ENCODE measurements at places on chromosomes 4 and X.
A peak's percentile ranks its signal among the peaks of the same experiment; 100 is the strongest.

DNA sequence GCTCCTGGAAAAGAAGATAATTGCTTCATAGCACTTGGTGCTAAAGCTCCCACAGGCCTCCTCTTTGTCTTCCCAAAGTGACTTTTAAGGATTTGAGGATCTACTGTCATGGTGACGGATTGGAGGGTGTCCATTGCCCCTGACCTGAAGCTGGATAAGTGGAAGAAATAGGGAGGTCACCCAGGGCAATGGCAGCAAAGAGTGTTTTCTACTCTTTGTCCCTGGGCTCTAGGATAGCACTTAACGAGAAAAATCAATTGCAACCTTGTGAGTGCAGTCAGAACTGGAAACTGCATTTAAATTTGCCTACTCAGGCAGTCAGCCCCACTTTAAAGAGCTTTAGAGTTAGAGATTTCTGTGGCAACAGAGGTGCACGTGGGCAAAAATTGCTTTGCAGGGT is 43.7 kb upstream of the XK start:
- no peak for DNase-seq

- DNase-seq, result no peak
These were observed 22.2 kb upstream of the KLF3 start for GRCh38 chr4:38641811-38642210.

DNA sequence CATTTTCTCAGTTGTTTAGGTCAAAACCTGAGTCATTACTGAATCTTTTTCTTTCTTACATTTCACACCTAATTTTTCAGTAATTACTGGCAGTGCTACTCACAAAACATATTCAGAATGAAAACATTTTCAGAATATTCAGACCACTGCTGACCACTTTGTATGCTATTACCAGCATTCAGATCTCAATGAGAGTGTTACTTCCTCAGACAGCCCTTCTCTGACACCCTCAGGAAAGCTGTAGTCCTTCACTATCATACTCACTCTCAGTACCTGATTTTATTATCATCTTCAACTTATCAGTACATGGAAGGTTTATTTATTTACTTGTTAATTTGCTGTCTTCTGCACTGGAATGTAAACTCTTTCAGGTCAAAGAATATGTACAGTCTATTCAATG is 12.3 kb upstream of the ALB start:
- no peak for DNase-seq

DNA sequence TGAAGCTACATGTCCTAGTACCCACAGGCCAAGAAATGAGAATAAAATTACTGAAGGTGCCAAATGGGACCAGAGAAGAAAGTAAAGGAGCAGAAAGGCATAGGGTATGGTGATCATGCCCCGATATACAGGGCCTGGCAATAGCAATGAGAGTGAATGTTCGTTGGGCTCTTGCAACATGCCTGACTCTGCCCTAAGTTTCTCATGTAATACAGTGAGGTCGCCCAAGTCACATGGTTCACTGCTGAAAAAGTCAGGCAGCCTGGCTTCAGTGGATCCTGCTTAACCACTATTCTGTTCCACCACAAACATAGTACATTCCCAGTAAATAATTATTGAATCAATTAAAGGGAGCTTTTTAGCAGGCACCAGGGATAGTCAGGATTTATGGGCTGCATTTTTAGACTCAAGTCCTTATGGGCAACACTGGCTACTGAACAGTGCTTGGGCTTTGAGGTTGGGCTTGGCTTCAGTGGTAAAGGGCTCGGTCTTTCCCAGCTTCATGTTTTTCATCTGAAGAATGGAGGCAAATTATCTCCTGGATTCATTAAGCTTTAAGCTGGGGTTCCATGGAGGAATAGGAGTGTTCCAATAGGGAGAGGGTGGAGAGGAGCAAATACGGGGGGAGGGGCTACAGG is 67.1 kb upstream of the ZNF518B start:
- no peak for DNase-seq

DNA sequence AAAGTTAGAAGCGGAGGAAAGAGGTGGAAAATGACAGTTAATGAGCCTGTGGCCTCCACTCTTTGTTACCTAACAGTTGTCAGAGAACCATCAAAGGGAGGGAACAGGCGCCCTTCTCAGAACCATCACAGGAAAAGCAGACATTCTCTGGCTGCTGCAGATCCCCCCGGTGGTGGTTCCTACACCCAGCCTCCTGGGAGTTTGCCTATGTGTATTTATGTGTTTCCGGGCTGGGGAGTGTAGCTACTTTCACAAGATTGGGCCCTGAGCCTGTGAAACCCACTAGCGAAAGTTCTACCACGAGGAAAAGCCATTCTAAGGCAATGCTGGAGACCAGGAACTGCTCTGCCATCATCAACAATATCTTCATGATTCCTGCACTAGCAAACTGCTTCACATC is 52.7 kb upstream of the BCOR start:
- DNase-seq, result no peak

GRCh38 chrX:153504445-153505016 is 9.8 kb downstream of the BGN start:
- DNase-seq, result no peak

- DNase-seq, result no peak
These were observed 80.7 kb upstream of the PRPS1 start for GRCh38 chrX:107547621-107548020.

DNA sequence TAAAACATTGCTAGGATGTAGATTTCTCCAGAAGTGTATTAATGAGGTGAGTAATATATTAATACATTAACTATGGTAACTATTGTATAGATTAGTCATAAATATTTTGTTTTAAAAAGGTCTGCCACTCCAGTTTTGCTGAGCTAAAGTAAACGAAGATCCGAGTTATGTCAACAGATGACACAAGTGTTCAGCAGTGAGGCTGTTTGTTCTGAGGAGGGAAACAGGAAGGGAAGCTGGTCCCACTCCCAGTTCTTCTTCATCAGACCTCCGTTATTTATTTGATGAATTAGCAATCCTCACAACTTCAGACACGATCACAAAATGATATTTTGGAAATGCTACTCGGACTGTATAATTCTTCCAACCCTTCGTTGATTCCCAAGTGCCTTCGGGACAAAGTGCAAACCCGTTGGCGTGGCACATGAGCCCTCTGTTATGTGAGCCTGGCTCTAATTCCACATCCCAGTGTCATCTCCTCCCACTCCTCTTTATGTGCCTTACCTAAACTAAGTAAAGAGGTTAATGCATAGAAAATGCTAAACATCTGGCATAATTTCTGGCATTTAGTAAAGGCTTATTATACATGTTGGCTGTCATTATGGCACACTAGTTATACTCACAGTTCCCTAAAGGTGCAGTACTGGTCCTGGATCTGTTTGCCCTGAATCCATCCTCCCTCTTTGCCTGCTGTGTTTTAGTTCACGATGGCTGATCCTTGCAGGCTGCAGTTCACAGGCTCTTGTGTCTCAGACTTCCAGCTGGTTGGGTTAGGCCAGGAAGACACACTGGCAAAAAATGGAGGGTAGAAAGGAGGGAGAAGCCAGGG is 190.6 kb upstream of the LNX1 start:
- DNase-seq, result no peak

DNA sequence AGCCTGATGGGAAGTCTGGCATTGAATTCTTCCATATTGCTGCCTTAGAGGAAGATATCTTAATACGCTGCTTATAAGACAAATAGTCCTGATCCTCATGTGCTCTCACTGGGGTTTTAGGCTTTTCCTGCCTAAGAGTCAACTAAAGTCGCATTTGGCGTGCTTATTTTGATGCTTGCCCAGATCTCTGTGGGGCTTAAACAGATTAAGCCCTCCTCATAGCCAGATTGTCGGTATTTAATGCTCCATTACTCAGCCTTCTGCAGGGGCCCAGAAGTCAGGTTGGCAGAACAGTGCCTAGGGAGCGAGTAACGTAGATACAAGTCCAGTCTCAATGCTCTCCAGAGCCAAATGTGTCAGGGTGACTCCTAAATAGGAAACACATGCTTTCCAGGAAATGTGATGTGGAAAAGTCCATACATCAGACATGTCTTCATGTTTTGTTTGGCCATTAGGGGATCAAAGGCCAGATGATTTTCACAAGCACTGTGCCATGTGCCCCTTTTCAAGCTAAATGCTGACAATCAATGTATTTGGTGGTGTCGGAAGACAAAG is 262.8 kb downstream of the PRDM5 start:
- DNase-seq, result no peak

DNA sequence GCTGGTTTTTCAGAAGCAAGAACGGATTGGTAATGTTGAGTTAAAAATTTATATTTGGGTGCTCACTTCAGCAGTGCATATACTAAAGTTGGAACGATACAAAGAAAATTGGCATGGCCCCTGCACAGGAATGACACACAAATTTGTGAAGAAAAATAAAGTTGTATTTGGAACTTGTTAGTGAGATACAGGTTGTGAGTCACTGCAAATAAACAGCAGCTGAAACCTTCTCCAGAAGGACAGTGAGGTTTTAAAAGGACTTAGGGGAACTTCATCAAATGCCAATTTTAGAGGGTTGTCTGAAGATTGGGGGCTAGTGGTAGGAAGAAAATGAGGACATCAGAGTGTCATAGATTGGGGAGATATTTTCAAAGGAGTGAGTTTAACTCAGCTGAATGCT is 79.7 kb upstream of the ELOVL6 start:
- no peak for DNase-seq

DNA sequence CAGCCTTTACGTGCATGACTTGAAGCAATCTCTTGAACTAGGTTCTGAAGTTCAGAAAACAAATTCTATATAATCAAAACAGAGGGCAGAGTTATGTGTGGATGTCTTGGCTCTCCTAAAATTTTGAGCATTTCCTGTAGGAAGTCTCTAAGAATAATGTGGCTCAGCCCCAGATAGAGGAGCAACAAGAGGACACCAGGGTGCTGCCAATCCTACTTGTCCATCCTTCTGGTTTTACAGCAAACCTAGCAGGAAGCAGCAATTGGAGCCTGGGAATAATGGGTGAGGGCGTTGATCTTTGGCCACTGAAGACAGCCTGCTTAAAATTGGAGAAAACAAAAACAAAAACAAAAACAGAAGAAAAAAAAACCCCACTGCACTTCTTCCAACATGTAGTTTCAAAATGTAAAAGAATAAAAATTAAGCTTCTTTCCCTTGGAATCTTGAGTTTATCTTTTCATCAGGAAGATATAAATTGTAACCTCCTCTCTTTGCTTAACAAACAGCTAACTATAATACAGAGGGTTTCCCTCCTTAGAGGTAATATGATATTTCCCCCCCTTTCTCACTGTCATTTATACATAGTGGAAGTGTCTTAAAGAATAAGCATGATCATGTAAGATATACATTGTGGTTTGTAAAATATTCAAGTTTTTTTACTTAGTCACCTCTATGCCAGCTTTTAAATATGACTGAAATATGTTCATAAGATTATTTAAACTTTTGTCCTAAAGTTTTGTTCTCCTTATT is 130.6 kb downstream of the FBXO8 start:
- DNase-seq, result no peak

- no peak for DNase-seq
These were observed 32.3 kb upstream of the AFAP1 start for GRCh38 chr4:7971881-7972500.

- DNase-seq, result peak; percentile 46
These were observed 12.0 kb downstream of the CYP4V2 start for GRCh38 chr4:186203406-186203805.

GRCh38 chr4:57116245-57116644 is 6.1 kb upstream of the IGFBP7 start:
- no peak for DNase-seq

GRCh38 chrX:56564164-56564885 is 898 bp downstream of the UBQLN2 start:
- no peak for DNase-seq

GRCh38 chr4:153538487-153539357 is 72.6 kb downstream of the TMEM131L start:
- no peak for DNase-seq

GRCh38 chrX:41952102-41952501 is 28.7 kb upstream of the CASK start:
- no peak for DNase-seq

DNA sequence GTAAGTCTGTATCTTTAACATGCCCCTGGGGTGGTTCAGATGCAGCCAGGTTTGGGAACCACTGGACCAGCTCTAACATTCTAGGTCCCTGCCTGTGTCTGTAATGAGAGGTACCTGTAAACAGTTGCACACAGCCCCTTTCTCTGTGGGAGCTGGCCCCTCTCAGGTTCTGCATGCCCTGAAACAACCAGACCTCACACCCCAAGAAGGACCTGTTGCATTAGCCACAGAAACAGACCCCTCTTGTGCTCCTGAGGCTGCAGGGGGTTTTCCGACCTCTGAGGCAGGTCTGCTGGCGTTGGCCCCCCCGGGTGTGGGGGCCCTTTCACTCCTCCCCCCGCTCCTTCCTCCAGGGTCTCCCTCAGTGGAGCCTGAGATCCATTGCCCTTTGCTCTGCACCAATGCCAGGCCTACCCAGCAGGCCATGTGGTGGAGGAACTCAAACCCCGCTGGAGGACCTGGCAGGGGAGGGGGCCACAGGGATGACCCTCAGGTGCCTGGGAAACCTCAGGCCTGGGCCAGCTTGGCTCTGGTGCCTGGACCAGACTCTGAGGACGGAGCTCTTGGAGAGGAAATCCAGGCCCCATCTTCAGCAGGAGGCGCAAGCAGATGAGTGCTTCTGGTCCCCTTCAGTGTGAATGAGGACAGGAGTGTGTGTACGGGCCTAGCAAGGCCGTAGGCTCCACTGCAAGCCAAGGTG is 61.4 kb upstream of the PJA1 start:
- DNase-seq, result no peak

DNA sequence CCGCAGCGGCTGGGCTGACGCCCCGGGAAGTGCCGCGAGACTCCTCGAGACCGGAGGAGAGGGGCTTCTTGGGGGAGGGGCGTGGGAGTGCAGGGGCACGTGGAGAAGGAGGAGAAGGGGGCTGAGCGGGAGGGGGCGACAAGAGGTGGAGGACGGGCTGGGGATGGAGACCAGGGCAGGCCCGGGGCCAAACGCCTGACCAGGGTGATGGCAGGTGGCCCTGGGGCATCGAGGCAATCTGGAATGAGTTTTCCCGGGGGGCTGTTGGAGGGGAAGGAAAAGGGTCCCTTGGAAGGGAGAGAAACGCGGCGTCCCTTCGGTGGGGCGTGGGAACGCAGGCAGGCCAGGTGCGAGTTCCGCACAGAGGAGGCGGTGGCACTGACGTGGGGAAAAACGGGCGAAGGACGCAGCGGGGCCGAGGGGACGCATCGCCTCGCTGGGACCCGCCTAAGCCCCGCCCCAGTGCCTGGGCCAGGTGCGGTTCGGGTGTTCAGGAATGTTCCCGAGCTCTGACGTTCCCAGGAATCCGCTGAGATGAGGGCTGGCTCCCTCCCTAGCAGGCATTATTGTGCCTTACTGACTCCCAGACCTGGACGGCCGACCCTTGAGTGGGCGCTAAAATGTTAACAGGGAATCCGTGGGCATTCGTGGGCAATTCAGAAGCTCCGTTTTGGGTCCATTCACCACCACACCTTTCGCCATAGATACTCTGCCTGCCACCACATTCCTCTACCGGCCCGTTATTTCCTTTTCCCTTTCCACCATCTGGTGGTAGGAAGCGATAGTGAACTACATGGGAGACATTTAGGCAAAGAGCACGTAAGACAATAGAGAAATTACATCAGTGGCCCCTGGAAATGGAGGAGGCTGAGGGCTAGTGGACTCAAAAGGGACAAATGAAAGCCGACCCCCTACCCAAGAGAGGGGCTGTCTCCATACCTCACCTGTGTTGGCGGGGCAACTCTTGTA is 795 bp upstream of the SH3KBP1 start:
- peak; percentile 87 for DNase-seq

- no peak for DNase-seq
These were observed 25.9 kb downstream of the ENPEP start for GRCh38 chr4:110501826-110502225.

GRCh38 chrX:84188320-84188834 is 378 bp upstream of the RPS6KA6 start:
- peak; percentile 70 for DNase-seq
